Endothelial cell of umbilical vein (primary cell): ENCODE measurements at places on chromosomes 2 and 18. TPM values are rescaled to one million over a fixed set of nuclear protein-coding genes. Genes with fewer than 3 reads are reported as not detected.

The BOLL gene
- not detected in 2 replicates for total RNA-seq

DNA sequence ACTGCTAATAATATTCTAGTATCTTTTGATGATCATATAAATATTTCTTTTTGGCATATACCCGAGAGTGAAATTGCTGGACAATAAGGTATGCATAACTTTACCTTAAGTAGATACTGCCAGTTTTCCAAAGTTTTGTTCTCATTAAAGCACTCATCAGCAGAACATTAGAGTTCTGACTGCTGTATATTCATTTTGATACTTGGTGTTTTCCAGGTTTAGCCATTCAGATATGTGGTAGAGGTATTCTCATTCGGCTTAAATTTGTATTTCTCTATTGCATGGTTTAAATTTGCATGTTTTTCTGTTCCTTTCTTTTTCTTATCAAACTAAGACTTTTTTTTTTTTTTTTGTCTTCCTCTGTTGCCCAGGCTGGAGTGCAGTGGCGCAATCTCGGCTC, 18.2 kb downstream of the CYBRD1 start:
- no peak for DNase-seq

- no peak for DNase-seq
Measured at GRCh38 chr2:204982303-204982702, 437.0 kb downstream of the PARD3B start.

The TGIF1 gene
- total RNA-seq: 71.1 and 75.6 TPM in 2 replicates

DNA sequence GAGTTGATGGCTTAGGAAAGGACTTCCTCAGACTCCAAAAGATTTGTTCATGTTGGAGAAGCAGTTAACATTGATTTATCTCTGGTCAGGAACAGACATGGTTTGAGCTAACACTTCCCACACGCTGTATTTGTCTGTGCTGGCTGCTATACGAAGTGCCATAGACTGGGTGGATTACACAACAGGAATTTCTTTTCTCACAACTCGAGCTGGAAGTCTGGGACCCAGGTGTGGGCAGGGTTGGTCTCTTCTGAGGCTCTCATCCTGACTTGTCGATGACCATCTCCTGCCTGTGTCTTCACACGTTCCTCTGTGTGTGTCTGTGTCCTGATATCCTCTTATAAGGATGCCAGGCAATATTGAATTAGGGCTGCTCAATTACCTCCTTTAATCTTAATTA, 163.4 kb upstream of the BCL2L11 start:
- no peak for DNase-seq

The FAM117B gene
- total RNA-seq: 5.7 and 7.0 TPM in 2 replicates

The CIDEA gene
- total RNA-seq: 0.42 and 1.8 TPM in 2 replicates

GRCh38 chr2:8570637-8571036, 111.2 kb upstream of the ID2 start:
- no peak for DNase-seq

DNA sequence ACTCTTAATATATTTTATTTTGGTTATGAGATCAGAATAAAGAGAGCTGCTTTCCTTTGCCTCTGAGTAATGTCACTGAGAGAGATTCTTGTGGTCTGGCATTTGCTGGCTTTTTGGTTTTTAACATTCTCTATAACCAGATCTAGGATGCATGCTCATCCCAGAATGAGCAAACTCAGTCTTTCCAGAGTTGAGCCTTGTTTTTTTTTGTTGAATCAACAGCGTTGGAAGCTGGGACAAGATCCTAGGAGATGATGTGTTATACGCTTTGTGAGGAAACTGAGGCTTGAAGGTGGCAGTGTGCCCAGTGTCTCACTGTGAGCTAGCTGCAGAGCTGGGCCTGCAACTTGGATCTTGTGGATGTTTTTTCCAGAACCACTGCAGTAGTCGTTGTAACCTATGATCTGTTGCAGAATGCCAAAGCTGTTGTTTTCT, 19.5 kb downstream of the MYO1B start:
- no peak for DNase-seq

DNA sequence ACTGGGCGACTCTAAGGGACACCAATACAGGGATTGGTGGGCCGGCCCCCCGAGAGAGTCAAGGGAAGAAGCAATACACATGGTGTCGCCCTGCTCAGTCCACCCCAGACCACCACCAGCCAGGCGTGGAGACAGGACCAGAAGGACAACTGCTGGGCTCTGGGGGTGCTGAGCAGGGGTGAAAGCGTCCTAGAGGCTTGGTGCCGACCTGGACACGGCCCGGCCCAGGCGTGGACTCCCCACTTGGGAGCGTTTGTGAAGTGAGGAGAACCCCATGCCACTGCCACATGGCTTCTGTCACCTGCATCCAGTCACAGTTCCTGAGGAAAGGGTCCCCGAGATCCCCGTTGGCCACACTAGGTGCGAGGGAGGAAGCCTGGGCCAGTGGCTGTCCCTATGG, 35.4 kb upstream of the ITM2C start:
- DNase-seq: no peak

The OTOF gene
- 0.16 and 0.22 TPM in 2 replicates for total RNA-seq

- no peak for DNase-seq
Measured at GRCh38 chr2:58851598-58851997, 610.5 kb upstream of the FANCL start.

The TUBA3E gene
- total RNA-seq: not detected in 2 replicates

The DNAH6 gene
- 0.24 and 0.25 TPM in 2 replicates for total RNA-seq

DNA sequence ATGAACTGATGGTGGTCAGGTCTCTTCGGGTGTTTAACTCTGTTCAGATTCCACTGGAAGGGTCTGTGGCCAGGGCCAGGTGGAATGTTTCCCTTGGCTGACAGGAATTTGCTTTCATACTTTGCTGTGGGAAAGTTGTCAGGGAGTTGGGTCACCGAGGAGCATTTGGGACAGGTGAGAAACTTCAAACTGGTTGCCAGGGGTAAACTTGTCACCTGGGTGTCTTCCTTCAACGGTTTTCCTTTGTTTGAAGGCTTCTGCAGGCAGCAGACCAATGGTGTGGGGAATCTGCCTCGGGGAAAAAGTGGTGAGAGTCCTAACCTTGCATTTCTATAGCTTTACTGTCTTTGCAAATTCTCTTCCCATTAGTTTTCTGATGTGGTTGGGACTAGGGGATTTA, 92.2 kb downstream of the TGFA start:
- DNase-seq: no peak

DNA sequence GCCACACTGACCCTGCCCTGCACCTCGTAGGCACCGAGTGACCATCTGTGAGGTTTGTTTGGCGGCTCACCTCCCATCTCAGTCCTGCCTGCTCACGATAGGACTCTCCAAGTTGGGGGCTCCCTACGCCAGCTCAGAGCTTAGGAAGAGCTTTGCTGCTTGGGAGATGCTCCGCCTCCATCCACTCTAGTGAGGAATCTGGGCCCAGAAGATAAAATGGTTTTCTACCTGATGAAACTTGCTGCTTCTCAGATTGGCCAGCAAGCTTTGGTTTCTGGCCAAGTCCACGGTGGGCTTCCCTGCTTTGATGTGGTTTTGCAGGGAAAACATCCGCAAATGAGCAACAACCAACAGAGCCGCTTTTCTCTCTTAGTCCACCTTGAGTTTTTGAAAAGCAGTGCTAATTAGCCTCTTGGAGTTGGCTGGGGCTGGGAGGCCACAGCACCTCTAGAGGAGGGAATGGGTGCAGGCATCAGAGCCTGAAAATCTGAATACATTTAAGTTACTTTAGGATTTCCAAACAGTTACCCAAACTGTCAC, 42.2 kb downstream of the THNSL2 start:
- no peak for DNase-seq

The C18orf54 gene
- total RNA-seq: 20.8 and 21.4 TPM in 2 replicates

- DNase-seq: no peak
Measured at GRCh38 chr2:140893685-140894084, 1237.1 kb downstream of the LRP1B start.

The PSMA8 gene
- not detected in 2 replicates for total RNA-seq

DNA sequence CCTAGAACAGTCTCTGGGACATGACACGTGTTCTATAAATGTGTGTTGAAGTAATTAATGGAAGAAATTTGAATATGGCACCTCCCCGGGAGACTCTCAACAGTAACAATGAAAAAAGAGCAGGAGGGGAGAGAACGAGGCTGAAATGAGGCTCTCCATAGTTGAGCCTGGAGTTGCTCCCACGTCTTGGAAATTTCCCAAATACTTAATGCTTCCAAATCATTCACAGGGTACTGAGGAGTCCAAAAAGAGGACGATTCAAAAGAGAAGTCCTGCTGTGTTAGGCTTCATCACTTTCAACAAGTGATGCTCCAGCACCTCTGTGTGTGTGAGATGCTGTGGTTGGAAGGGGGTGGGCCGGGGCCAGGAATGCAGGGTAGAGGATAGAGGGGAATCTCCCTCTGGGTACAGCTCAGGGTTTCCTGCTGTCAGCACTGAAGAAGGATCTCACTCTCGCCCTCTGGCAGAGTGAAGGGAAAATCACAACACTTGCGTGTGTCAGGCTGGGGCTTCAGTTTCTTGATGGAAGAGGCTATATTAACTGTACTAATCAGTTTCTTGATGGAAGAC, 18.1 kb upstream of the ZNF407 start:
- no peak for DNase-seq

The AQP12A gene
- not detected in 2 replicates for total RNA-seq

The RBFA gene
- 30.5 and 34.8 TPM in 2 replicates for total RNA-seq

- DNase-seq: no peak
Measured at GRCh38 chr2:8442833-8443486, 238.9 kb upstream of the ID2 start.

The STK16 gene
- 18.8 and 21.1 TPM in 2 replicates for total RNA-seq

GRCh38 chr2:181411105-181411849, 45.9 kb upstream of the ITGA4 start:
- no peak for DNase-seq

DNA sequence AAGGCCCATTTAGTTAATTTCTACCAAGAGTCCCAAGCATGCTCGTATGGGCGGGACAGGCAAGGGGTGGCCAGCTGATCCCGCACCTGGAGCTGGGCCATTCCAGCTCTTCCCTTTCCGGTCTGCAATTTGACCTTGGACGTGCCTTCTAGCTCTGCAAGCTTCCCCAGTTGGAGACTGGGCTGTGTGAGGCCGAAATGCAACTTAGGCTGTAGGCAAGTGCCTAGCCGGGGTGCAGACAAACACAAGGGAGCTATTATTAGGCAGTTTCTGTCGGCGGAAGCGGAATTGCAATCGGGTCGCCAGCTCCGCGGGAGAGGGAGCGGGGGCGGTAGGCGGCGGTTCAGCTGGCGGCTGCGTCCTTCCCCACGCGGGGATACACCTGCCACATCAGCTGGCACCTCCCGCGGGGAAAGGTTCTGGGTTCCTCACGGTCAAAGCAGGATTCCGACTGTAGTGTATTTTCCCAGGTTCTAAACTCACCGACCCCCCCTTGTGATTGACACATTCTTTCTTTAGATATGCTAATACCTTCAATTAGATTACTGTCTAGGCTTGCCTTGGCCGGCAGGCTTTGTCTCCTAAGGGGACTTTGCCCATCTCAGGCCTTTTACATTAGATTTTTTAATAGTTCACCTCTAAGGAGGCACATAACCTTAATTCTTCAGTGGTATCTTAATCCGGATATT, 17.1 kb upstream of the ZNF532 start:
- peak; percentile 9 for DNase-seq

DNA sequence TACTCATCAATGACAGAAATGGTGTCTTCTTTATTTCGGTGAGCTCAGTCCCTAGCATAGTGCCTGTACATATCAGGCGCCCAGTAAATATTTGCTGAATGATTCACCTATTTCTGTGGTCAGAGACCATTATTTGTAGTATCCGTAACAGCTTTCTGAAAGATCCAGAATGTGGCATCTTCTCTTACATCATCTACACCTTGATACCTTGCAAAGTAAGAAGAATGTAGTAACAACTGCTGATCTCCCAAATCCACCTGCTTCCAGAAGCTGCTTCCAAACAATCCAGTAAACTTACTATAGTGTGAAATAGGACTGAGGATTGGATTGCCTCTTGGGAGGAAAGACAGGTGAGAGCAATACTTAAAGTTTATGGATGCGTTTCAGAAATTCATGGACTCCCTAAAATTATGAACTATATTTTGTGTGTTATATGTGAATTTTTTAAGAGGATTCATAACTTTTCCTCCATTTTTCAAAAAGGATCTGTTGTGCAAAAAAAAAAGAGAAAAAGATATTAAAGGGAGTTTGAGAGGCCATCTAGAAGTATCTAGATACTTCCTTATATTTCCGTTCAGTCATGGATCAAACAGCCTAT, 945 bp upstream of the ASXL2 start:
- DNase-seq: peak; percentile 5

DNA sequence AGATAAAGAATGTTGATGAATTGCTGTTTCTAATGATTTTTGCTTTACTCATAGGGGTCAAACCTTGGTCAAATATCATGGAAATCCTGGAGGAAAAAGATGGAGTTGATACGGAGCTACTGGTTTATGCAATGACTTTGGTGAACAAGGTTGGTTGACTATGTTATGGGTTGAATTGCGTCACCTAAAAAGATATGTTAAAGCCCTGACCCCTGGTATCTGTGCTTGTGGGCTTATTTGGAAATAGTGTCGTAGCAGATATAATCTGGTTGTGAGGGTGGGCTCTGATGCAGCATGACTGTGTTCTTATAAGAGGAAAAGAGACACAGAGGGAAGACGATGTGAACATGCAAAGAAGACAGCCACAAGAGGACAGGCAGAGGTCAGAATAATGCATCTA, 226.2 kb downstream of the TPGS2 start:
- DNase-seq: no peak

The PARD6G gene
- total RNA-seq: 1.8 and 5.4 TPM in 2 replicates
